Posterior vena cava (tissue), 2 donors: ENCODE measurements at places on chromosomes 5 and 9. TPM values are rescaled to one million over a fixed set of nuclear protein-coding genes. Genes with fewer than 3 reads are reported as not detected.

- DNase-seq, result no peak
These were observed 75.1 kb downstream of the HSD17B4 start for GRCh38 chr5:119527351-119527750.

GRCh38 chr5:176446884-176447590 is 1.1 kb upstream of the FAF2 start:
- DNase-seq, result no peak

IER5L gene
- total RNA-seq, result 23.5 TPM

GMCL2 gene
- not detected for total RNA-seq

TEX48 gene
- not detected for total RNA-seq

DNA sequence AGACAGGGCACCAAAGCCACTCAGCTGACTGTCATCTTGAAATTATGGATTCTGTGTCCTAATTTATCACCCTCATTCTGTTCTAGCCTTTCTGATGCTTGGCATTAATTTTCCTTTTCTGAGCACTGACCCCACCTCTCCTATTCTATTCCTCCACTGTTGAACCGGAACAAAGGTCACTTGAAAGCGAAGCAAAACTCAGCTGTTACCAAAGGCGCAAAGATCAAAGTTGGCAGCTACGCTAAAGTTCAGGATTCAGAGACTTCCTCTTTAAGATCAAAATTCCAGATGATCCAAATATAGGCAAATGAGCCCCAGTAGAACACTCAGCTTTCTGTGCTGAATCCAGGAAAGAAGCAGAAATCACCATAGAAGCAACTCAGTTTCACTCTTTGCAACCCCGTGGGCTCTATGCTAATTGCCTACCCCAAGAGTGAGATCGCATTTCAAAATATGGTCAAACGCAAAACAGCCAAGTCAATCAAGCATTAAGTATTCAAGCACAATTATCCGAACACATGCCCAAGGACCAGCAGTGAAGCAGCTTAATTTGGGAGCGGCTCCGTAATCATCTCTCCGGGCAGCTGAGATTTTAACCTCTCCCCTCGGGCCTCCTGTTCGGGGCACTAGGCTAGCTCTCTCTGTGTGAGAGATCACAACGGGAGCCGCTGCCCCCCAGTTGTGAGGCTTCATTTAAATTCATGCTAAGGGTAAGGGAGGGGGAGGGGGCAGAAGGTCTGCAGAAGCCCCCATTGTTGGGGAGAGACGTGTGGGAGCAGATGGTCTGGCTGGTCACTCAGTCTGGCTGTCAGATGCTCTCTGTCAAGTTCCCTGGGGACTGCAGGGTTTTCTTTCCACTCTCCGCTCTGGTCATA is 288.6 kb downstream of the ELAVL2 start:
- no peak for DNase-seq

DNA sequence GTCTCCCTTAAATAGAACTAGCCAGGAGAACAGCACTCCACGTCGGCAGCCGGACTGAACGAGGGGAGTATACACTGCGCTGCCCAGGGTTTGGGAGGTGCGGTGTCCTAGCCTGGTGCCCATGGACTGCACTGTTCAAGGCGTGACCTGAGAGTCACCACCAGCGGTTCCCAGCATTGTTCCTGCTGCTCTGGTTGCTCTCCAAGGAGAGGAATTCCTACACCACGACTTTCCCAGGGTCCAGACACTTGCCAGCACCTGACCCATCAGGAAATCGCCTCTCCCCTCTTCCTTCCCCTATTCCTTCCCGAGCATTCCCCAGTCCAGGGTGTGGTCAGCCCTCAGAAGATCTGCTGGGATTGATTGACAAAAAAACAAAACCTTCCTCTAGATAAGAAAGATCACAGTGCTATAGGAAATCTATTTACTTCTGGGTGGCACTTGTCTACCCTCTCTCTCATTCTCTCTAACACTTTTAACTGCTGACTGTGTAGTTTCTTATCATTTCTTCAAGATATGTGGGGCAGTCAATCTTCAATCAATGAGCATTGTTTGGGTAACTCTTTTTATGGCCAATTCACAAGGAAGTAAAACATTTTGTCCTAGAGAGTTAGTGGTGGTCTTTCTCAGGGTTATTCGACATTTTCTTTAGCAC is 297.8 kb upstream of the ACTBL2 start:
- peak; percentile 76 for DNase-seq

- DNase-seq, result peak; percentile 63
These were observed 77.5 kb upstream of the C6 start for GRCh38 chr5:41290810-41291209.

- DNase-seq, result peak; percentile 89
These were observed 99.5 kb upstream of the LMX1B start for GRCh38 chr9:126514037-126514821.

- DNase-seq, result no peak
These were observed 85.0 kb downstream of the PSD2 start for GRCh38 chr5:139880416-139881142.

DMGDH gene
- total RNA-seq, result 3.6 TPM

GRCh38 chr5:158436271-158437065 is 577.5 kb upstream of the CLINT1 start:
- no peak for DNase-seq

GRCh38 chr9:122106576-122106975 is 13.5 kb upstream of the TTLL11 start:
- DNase-seq, result no peak

PCDH12 gene
- 9.3 TPM for total RNA-seq

DNA sequence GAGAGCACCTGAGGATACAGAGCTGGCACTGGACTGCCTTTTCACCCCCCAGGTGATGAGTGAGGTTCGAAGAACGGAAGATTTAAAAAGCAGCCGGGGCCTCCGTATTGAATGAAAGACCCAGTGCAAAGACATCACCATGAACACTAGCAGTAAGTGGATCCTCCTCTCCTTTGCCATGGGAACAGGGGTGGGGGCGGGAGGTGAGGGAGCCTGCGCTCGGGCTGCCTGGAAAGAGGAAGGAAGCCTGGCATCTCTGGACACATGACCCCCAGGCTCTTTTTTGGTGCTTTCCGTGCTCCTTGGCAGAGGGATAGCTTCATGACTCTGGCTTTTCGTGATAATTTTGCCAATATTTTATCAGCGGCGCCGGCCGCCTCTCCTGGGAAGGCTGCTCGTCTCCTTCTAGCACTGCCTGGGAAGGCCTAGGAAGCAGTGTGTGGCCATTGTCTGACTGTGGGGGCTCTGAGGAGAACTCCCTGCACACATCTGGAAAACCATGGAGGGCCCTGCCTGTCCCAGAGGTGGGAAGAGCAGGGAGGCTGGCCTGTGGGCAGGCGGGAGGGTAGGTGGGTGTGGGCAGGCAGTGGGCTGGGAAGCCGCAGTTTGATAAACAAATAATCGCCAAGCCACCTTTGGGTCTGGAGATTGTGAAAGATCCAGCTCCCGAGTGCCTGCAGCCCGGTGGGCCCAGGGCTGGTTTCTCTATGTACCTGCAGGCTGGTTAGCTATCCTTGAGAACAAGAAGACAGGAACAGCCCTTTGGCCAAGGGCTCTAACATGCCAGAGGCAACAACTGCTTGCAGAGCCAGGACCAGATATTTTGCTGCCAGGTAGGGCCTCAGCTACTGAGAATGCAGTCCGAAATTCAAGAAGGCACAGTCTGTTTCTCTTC is 911 bp downstream of the ABLIM3 start:
- no peak for DNase-seq

TRPM3 gene
- total RNA-seq, result 5.3 TPM

PFN3 gene
- total RNA-seq, result not detected

- no peak for DNase-seq
These were observed 52.5 kb upstream of the SLC2A8 start for GRCh38 chr9:127344368-127345000.

GRCh38 chr9:11618241-11618805 is 1005.5 kb upstream of the PTPRD start:
- DNase-seq, result peak; percentile 69

DNA sequence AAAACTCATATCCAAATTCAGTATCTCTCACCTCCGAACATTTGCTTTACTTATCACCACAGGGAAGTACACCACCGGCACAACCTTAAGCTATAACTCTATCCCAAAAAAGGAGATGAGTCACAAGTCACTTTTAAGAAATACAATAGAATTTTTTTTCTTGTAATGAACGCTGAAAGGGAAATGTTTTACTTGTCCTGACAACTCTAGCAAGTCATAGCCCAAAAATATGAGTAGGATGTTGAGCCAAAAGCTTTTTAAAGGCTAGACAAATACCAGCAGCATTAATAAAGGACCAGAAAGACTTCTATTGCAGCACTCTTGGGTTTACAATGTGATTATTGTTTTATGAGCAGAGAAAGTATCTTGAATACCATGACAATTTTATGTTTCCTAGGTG is 147.3 kb upstream of the FST start:
- no peak for DNase-seq

GRCh38 chr5:56814361-56814962 is 887 bp upstream of the MAP3K1 start:
- DNase-seq, result peak; percentile 83

DNA sequence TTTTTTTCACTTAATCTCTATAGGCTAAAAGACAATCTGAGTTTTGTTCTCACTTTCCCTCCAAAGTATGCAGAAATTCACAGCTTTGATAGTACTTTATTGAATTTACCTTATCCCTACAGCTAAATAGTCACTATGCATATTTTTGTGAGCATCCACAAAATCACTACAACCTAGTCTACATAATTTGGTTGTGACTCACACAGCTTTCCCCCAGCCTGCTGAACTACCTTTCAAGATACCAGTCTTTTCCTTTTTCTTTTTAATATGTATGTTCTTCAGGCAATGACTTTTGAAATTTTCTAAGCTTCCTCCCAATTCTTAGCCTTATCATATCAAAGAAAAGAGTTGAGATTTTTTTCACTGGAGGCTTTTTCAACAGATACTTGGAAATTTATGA is 347.3 kb upstream of the CDH6 start:
- no peak for DNase-seq

CARD6 gene
- total RNA-seq, result 12.8 TPM

KCNV2 gene
- total RNA-seq, result not detected

GRCh38 chr9:110919050-110919435 is 119.2 kb downstream of the LPAR1 start:
- no peak for DNase-seq

DNA sequence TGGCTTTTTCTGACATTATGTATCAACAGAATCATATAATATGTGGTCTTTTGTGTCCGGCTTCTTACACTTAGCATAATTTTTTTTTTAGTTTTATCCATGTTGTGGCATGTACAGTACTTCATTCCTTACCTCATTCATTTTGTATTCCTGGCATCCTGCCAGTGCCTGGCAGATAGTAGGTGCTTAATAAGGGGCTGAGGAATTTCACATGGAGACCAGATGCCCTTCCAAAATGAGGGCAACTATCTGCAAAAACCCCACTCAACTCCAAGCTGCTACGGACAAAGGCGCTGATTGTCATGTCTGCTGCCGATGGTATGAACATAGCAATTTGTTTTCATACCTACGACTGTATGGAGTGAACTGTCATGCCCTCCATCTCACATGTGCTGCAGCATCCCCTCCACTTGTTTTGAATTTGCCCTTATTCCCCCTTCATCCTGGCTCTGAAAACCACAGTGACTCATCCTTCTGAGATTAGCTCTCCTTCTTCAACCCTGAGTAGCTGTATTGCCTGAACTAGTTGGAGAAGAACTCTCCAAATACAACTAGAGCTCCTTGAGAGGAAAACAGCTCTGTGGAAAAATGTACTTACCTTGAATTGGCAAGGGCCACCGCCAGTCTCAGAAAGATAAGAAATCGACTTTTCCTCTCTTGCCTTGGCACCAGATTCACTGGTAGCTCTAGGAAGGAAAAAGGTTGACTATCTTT is 41.3 kb upstream of the FOXE1 start:
- no peak for DNase-seq

GRCh38 chr5:30890377-30890776 is 303.1 kb upstream of the CDH6 start:
- no peak for DNase-seq

GABRA1 gene
- total RNA-seq, result not detected

DNA sequence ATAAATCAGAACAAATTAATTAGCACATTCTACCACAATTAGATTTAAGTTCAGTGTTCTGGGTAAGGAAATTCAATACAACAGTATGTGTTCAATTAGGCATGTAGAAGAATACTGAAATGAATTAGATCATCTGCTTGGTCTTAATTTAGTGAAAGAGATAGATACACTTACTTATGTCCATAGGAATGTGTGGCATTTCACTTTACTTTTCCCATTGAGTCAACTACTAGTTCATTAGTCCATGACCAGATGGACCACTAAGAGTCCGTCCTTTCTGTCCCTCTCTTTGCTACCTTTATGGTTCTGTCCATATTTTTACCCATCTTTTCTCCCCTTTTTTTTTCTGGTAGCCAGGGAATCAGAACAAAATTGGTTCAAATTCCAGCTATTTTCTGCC is 276.9 kb downstream of the OSTF1 start:
- DNase-seq, result no peak

DNA sequence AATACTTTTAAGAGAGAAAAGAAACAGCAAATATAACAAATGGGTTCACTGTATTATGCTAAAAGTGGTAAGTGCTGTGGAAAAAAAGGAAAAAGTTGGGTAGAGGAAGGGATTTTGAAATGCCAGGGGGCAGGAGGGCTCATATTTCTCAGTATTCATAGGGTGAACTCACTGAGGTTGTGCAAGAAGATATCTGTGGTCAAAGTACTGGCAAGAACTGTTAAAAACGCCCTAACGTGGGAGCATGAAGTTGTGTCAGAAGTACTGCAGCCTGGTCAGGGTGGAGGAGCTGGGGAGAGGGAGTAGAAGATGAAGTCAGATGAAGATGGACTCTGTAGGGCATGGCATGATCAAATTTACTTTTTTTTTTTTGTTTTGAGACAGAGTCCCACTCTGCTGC is 31.2 kb upstream of the SLC28A3 start:
- DNase-seq, result no peak

- no peak for DNase-seq
These were observed 114.7 kb downstream of the TAF11L14 start for GRCh38 chr5:17748941-17749340.

DNA sequence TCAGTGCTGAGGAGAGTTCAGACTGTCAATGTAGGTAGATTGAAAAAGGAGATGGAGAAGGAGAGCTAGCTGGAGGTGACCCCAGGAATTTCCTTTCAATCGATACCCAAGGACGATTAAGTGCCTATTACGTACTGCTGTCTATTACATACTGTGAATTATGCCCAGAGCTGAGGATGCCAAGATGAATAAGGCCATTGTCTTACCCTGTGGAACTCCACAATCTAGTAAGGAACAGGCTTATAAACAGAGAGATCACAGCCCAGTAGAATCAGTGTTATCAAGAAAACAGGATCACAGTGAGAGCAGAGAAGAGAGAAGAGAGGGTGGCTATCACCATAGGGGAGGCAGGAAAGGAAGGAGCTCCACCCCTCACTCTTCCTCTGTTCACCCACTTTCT is 54.1 kb upstream of the PDE8B start:
- DNase-seq, result no peak
